ENCODE measurements at places on chromosomes 2 and 18.

GRCh38 chr2:4049463-4049862 lies 346.1 kb downstream of the DCDC2C start:
- DNase-seq: no peak

DNA sequence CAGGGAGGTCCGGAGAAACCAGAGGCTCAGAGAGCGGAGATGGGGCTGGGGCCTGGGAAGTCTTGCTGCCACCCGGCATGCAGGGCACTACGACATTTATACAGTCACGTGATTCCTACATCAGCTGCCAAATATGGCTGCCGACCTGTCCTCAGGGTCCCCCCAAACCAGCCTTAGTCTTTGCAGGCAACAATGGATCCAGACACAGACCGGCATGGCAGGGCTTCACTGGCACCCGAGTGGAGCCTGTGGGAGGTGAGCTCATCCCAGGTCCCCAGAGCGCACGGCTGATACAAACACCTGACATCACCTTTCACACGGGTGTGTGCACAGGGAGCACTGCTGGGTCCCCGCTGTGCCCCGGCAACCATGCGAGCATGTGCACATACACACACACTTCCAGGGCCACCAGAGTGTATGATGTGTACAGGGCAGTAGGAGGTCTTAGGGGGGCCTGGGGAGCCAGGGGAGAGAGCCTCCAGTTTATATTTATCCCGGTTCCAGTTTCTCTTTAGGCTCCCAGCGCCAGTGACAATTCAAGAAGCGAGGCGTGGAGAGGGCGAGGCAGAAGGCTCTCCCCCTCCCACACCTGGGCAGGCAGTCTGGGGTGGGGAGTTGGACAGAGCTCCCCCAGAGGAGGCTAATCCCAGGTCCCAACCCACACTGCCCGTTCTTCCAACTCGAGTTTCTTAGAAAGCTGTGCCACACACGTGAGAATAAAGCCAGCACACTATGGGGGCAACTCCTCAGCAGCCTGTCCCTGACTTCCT lies 2.7 kb downstream of the SEMA4C start:
- DNase-seq: no peak

DNA sequence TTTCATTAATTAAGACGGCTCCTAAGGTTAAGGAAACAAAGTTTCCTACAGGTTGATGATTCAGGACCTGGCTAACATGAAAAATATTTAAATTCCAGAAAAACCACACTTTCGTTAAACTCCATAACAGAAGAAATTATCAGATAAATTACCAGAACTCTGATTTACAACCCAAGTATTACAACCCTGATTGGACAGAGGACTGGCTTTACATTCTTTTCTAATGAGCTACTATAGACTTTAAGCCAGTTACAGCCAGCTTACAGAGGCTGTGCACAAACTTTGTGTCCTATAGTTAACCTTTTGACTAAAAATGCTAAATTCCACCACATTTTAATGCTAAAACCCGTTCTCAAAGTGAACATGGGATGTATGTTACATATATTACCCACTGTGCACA lies 458.6 kb downstream of the KCNJ3 start:
- no peak for DNase-seq

DNA sequence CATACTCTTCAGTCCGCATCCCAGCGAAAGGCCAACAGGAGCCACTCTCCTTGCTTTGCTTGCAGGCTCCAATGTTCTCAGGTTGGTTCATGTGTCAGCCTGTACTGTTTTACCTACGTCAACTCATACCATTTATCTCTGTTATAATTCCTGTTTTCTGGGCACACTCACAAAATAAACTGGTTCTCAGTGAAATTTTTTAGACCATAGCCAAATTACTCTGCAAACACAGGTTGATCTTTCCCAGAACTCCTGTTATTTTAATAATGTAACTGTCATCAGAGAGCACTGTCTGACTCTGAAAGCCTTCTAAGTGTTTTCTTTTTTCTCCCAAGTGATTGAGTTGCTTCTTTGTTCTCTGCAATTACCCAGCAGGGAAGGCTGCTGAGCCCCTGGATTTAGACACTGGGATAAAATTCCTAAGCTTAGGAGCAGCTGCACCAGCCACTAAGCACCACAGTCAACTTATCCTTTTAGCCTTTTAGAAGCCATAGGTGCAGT lies 111.6 kb upstream of the PIEZO2 start:
- DNase-seq: no peak

DNA sequence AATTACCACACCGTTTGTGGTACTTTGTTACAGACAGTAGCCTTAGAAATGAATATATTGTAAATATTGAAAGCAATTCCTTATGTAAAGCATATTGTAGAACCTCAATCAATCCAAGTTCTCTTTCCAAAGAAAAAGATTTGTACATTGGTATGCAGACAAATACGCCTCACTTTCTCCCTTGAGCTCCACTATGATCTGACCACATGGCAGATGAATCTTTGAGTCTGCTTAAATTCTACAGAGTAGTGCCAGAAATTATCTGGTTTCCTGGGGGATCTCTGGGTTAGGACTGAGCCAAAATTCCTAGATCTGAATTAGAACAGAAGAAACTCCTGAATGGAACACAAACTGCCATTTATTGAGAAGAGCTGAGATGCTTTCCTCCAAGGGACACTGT lies 99.0 kb downstream of the CPO start:
- DNase-seq: no peak

DNA sequence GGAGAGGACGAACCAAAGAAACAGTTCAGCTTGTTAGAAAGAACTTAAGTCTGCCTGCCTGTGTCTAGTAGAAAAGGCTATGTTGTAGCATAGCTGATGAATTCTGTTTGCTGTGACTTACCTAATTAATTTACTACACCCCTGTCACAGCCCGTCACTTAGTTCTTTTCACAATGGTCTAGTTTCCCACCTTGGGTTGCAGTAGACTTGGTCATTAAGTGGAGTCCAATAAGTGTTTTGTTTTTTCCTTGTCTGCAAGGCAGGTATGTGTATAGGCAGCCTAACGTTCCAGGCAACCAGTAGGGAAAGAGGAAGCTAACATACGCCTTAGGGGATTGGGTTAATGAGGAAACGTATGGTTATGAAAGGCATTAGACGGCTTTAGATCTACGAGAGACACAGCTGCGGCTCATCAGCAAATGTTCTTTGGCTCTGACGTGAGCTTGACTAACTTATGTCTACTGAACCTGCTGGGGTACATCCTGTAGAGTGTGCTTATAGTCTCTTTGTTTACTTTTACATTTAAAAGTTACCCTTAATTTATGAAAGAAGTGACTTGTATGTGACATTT lies 180.1 kb downstream of the PRPF40A start:
- DNase-seq: no peak

DNA sequence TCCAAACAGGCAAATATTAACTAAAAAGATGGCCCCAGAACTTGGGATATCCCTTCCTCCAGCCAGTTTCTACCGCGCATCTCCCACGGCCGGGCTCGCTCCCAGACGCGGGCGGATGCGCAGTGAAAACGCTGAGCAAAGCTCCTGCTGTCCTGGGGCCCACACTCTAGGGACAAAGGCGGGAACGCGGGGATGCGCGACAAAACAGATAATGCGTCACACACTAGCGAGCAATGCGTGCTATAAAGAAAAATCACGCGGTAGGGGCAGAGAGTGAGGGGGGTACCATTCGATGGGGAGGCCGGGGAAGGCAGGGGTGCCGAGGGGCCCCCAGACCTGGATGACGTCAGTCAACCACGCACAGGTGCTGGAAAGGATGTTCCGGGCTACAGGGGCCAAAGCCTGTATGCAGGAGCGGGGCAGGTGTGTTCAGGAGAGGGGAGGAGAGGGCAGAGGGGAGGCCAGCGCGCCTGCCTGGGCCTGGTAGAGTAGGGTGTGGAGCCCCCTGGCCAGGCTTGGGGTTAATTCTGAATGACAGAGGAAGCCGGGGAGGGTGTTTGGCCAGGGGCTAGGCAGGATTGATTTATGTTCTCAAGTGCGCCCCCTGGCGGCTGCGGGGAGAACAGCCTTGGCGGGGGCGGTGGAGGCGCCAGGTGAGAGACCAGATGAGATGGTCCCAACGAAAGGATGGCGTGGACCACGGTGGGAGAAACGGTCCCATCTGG lies 14.9 kb upstream of the ITM2C start:
- peak; percentile 49 for DNase-seq

DNA sequence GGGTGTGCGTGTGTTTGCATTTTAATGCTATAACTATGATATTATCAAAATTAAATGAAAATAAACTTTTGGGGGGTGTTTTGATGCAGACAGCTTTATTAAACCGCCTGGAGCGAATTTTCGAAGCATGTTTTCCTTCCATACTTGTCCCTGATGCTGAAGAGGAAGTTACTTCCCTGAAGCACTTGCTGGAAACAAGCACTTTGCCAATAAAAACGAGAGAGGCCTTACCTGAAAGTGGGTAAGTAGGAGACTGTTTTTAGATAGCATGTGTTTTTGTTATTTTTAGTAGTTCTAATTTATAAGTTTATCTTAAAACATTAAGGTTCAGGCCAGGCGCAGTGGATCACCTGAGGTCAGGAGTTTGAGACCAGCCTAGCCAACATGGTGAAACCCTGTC lies 43.3 kb downstream of the AFTPH start:
- DNase-seq: no peak

DNA sequence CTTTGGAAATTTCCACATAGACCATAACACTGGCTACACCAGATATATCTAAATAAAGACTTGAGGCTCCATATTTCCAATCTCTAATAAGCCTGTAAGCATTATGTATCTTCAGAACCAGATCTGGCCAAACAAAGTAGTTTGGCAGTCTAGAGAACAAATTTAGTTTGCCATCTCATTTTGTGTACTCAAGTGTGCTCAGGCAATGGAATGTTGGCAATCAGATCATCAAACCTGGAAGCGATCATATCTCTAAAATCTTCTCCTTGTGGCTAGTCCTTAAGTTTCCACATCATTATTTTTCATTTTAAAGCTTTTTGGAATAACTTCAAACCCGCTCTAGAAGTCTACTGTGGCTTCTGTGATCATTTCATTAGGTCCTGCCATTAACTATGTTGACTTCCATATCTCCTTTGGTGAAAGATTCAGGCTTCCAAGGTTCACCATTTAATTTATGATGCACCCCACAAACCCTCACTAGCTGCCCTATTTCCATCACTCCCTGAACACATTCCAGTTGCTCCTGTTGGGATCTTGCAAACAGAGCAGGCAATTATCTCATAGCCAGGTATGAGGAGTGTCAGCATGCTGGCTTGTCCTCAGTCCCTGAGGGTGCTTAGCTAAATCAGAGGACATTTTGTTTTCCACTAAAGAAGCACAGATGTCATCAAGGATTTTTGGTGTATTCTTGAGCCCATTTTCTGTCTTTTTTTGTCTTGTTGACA lies 46.2 kb downstream of the WDR75 start:
- DNase-seq: no peak

GRCh38 chr2:79887747-79888374 lies 375.0 kb downstream of the CTNNA2 start:
- peak; percentile 3 for DNase-seq

DNA sequence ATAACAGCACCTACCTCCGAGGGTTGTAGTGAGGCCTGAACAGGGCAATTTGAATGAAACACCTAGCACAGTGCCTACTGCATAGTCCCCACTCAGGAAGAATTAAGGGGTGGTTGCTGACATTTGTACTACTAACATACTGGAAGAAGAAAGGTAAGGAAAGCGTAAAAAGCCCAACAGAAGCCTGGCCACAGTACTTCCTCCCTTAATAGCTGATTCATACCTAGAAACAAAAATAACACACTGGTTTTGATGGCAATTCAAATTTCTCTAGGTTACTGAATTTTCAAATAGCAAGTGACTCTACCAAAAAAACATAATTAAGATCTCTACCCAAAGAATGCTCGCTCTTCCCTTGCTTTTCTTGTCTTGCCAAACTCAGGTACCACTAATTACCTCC lies 16.2 kb downstream of the SUCLG1 start:
- no peak for DNase-seq

- DNase-seq: no peak
Observed at GRCh38 chr2:55771612-55772011, 78.0 kb upstream of the PNPT1 start.

DNA sequence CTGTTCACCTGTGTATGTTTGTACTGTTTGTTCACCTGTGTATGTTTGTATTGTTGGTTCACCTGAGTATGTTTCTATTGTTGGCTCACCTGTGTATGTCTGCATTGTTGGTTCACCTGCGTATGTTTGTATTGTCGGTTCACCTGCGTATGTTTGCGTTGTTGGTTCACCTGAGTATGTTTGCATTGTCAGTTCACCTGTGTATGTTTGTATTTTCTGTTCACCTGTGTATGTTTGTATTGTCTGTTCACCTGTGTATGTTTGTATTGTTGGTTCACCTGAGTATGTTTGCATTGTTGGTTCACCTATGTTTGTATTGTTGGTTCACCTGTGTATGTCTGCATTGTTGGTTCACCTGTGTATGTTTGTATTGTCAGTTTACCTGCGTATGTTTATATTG lies 14.6 kb downstream of the ADI1 start:
- DNase-seq: no peak

DNA sequence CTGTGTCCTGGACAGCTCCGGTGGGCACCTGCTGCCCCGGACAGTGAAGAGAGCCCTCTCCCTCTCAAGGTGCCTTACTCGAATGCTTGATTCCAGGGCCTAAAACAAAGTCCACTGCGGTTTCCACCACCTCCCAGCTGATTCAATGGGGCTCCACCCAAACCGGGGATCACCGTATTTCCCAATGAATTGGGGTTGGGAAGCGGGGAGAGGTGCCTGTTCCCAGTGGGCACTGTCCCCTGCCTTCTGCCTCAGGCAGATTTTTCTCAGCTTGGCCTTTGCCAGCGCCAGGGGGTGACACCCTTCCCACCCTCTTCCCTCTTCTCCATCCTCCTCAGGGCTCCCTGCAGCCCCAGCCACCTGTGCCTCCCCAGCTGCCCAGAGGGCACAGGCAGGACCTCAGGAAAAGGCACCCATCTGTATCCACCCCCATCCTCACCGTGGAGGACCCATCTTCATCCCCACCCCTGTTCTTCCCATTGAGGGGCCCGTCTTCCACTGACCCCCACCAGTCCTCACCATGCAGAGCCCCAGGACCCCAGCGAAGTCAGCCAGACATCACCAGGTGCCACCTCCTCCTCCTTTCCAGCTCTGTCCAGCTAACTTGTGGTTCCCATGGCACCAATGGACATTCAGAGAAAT lies 66.7 kb upstream of the HPCAL1 start:
- no peak for DNase-seq
